ENCODE measurements at places on chromosomes 6 and 20. TPM values are rescaled to one million over a fixed set of nuclear protein-coding genes. Genes with fewer than 3 reads are reported as not detected.

Gene TSPO2
- total RNA-seq = not detected

Gene DNAH8
- total RNA-seq = not detected

Gene RHAG
- total RNA-seq = 0.92 TPM

Gene MYMX
- not detected for total RNA-seq

DNA sequence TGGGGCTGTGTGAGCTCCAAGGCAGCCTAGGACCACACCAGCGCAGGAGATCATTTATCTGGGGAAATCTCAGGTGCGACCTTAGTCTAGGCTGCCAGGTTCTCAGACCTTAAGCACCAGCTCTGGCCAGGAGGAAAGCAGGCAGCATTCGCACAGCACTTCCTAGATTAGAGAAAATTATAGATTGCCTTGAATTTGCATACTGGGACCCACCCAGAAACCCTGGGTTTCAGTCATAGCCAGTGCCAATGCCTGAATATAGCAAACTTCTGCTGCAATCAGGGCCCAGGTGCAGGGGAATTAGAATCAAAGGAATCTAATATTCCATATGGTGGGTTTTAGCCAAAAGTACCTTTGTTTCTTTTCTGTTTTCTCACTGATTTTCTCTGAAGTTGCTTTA lies 204.3 kb upstream of the CST7 start:
- no peak overlapping the region for H3K4me3 ChIP-seq
- H3K36me3 ChIP-seq = no peaks in the 10 kb centered on the region
- H3K4me1 ChIP-seq = peaks cover 6% of the 10 kb centered on the region
- H3K27ac ChIP-seq = no peak overlapping the region
- no peaks in the 10 kb centered on the region for H3K27me3 ChIP-seq

GRCh38 chr6:79498842-79499241 lies 38.4 kb downstream of the LCA5 start:
- no peak overlapping the region for H3K27ac ChIP-seq
- DNase-seq = no peak
- H3K4me1 ChIP-seq = no peaks in the 10 kb centered on the region
- no peaks in the 10 kb centered on the region for H3K27me3 ChIP-seq
- no peaks in the 10 kb centered on the region for H3K36me3 ChIP-seq

DNA sequence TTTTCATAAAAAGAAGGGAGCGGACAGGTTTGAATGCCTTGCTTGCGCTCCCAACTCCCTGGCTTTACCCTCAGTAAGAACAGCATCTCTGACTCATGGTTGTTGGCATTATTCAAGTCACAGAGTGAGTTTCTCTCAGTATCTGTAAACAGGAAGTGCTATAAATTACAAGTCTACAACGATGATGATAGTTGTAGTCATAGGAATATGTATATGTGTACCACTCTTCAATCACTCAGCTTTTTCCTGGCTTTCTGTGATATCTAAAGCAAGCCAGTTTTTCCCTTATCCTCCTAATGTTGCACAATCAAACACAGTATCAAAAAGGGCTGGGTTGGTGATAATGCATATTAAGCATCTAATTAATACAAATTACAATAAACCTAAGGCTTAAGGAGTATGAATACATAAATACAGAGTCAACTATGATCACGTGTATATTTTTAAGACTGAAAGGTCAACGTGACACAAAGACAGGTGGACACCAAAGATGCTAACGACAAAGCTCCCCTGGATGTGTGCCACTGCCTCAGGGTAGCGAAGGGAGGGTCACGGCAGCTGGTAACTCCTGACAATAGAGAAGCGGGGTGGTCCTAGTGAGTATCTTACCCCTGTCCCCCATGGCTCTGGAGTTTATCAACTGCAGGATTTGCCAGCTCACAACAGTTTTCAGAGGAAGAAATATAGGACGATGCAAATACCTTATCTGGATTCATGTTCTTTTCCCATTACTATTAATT lies 202.8 kb downstream of the BTBD9 start:
- H3K36me3 ChIP-seq = no peaks in the 10 kb centered on the region
- DNase-seq = no peak

DNA sequence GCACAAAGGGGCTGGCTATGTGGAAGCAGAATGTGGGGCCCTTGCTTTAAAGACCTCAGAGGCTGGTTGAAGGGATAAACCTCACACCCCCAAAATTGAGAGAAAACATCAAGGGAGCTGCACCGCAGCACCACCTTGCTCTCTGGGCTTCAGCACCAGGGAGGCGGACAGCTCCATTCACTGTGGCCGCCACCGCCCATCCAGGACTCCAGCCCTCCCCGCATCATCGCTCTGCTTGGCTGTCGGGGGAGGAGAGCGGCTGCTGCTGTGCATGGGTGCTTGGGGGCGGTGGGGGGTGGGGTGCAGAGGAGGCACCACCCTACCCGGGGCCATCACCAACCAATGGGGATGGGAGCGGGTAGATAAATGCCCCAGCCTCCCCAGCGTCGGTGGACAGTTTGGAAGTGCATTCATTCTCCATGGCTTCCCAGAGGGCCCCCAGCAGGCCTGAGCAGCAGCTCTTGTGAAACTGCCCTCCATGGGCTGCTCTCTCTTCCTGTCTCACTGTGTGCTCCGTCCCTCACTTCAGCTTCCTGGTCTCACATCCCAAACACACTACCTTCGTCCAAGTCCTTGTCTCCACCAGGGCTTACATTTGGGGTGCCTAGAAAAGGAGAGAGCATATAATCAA lies 75.7 kb upstream of the BHLHE23 start:
- no peak overlapping the region for H3K4me3 ChIP-seq
- no peak overlapping the region for H3K27ac ChIP-seq

DNA sequence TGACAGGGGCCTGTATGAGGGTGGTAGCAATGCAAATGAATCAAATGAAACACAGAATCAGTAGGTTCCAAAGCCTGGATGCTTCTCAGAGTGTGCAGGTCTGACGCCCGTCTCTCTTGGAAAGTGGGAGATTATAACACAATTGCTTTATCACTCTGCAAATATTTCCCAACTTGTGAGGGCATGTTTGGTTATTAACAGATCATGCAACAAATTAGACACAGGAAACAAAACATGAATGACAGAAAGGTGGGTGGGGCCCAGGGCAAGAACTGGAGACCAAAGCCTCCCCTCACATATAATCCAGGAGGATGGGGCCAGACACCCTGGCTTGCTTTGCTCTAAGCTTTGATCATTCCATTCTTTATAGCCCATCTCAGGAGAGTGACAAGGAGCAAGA lies 108.6 kb upstream of the MRPS10 start:
- H3K27me3 ChIP-seq = no peaks in the 10 kb centered on the region
- H3K36me3 ChIP-seq = no peaks in the 10 kb centered on the region
- no peak overlapping the region for H3K27ac ChIP-seq
- H3K4me3 ChIP-seq = no peak overlapping the region
- H3K4me1 ChIP-seq = peaks cover 9% of the 10 kb centered on the region
- peak; percentile 45 for DNase-seq

DNA sequence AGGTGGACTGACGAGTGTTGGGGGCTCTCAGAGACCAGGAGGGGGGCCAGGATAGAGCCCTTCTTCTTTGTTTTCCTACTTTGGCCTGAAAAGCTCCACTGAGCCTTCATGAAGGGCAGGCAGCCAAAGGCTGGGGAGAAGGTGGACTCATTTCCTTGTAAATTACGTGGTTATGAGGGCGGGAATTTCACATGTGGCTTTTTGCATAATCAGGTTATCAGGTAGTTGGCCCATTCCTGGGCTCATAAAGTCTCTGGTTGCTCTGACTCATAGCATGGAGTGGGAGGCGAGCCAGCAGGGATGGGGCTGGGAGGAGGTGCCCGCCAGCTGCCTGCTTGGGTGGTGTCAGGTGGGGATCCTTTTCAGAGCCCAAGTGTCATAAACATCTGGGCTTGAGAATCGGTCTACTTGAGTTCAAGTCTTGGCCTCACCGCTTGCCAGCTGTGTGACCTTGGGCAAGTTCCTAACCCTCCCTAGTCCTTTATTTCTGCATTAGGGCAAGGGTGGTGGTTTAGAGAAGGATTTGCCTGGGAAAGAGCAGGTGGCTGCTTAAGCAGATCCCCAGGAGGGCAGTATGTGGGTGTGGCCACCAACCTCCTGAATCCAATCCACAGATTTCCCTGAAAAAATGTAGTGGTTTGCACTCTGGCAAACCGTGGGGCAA lies 26.5 kb upstream of the RNF24 start:
- no peaks in the 10 kb centered on the region for H3K27me3 ChIP-seq
- no peaks in the 10 kb centered on the region for H3K36me3 ChIP-seq
- H3K4me1 ChIP-seq = peaks cover 11% of the 10 kb centered on the region
- peak; percentile 90 for DNase-seq
- peak overlapping the region; percentile 85 for H3K27ac ChIP-seq

- H3K4me1 ChIP-seq = no peaks in the 10 kb centered on the region
- H3K4me3 ChIP-seq = no peak overlapping the region
- peak; percentile 43 for DNase-seq
- H3K27me3 ChIP-seq = no peaks in the 10 kb centered on the region
- no peaks in the 10 kb centered on the region for H3K36me3 ChIP-seq
Measured at GRCh38 chr6:113271437-113271836, 585.7 kb upstream of the MARCKS start.

DNA sequence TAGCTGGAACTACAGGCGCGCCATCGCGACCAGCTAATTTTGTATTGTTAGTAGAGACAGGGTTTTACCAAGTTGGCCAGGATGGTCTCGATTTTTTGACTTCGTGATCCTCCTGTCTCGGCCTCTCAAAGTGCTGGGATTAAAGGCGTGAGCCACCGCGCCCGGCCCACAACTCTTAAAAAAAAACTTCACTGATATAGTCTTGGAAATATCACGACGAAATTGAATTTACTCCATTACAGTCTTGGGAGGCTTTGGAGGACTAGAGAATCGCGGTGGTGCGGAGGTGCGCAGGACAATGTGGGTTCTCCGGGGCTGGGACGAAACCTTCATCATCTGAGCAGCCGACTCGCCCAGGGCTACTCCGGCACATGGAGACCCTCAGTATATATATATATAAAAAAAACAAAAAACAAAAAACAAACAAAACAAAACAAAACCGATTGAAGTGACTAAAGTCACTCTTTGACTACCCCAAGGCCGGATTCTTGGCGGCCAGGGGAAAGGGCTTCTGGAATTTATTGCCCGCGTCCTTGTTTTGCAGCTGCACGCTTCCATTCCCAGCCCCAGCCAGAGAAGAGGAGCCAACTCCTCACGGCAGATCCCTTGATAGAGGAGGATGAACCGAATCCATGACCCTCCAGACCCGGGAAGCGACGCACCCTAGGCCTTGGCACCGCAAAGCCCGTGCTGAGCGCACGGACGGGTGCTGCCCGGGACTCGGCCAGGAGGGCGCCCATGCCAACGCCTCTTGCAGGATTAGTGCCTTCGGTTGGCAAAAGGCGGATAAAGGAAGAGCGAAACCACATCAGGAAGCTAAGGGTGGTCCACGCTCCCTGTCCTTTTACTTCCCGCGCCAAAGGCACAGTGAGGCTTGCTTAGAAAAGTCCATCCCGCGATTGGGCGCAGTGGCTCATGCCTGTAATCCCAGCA lies 1.7 kb upstream of the GCM2 start:
- H3K4me3 ChIP-seq = no peak overlapping the region
- DNase-seq = no peak
- H3K27me3 ChIP-seq = peaks cover 14% of the 10 kb centered on the region
- peaks cover 7% of the 10 kb centered on the region for H3K4me1 ChIP-seq

DNA sequence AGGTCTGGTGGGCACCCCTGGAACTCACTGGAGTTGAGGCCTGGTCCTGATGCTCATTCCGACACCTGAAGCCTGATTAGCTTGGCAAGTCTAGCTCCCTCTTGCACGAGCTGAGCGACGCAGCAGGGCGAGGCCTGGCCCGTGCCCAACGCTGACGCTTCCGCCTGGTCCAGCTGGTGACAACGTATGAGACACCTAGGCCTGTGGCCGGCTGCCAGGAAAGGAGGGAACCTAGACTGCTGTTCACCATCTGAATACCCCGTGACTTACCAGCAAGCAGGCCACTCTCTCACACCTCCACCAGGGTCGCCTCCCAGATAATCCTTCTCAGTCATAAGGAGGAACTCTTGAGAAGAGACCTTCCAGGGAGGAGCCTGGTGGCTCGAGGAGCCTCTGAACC lies 24.5 kb downstream of the YTHDF1 start:
- peaks cover 20% of the 10 kb centered on the region for H3K36me3 ChIP-seq
- H3K4me3 ChIP-seq = no peak overlapping the region
- no peaks in the 10 kb centered on the region for H3K27me3 ChIP-seq
- H3K4me1 ChIP-seq = no peaks in the 10 kb centered on the region
- H3K27ac ChIP-seq = no peak overlapping the region

- peak; percentile 33 for DNase-seq
- no peak overlapping the region for H3K4me3 ChIP-seq
- peaks cover 54% of the 10 kb centered on the region for H3K4me1 ChIP-seq
- no peaks in the 10 kb centered on the region for H3K27me3 ChIP-seq
- H3K36me3 ChIP-seq = no peaks in the 10 kb centered on the region
Measured at GRCh38 chr20:25551413-25552215, 33.7 kb downstream of the NINL start.

- H3K27me3 ChIP-seq = no peaks in the 10 kb centered on the region
- DNase-seq = no peak
- peak overlapping the region; percentile 86 for H3K4me3 ChIP-seq
- peak overlapping the region; percentile 95 for H3K27ac ChIP-seq
- no peaks in the 10 kb centered on the region for H3K36me3 ChIP-seq
- peaks cover 87% of the 10 kb centered on the region for H3K4me1 ChIP-seq
Measured at GRCh38 chr6:53059648-53060589, 5.3 kb upstream of the FBXO9 start.

DNA sequence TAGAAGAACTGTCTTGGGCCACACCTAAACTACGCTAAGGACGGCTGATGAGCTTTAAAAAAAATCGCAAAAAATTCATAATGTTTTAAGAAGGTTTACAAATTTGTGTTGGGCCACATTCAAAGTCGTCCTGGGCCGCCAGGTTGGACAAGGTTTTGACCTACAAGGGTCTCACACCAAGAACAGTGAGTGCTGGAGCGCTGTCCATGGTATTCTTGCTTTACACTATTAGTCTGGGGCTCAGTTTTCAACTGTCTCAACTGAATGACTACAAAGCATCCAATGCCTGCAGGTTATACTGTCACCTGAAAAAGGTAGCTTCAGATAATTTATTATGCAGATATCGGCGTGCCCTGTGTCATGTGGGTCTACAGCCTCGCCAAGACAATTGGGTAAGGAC lies 3.7 kb upstream of the FAXC start:
- H3K4me1 ChIP-seq = peaks cover 16% of the 10 kb centered on the region
- DNase-seq = no peak
- H3K27me3 ChIP-seq = peaks cover 8% of the 10 kb centered on the region
- H3K4me3 ChIP-seq = no peak overlapping the region
- no peak overlapping the region for H3K27ac ChIP-seq
- no peaks in the 10 kb centered on the region for H3K36me3 ChIP-seq

GRCh38 chr6:46581459-46582177 lies 71.0 kb downstream of the CYP39A1 start:
- DNase-seq = no peak
- no peak overlapping the region for H3K4me3 ChIP-seq
- no peaks in the 10 kb centered on the region for H3K4me1 ChIP-seq
- no peaks in the 10 kb centered on the region for H3K36me3 ChIP-seq
- no peaks in the 10 kb centered on the region for H3K27me3 ChIP-seq

DNA sequence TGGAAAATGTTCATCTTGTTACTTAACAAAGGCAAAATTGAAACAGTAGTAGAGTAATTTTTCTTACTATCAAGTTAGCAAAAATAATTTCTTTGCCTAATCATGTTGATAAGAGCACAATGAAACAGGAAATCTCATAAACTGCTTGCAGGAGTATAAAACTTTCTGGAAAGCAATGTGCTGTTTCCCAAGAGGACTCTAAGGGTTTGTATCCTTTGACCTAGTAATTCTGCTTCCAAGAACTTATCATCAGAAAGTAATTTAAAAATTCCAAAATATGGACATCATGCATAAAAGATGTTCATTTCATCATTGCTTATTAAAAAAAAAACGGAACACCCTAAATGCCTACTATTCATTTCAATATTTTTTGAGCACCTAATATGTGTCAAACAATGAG lies 46.1 kb upstream of the TNFAIP3 start:
- peak; percentile 54 for DNase-seq
- no peaks in the 10 kb centered on the region for H3K27me3 ChIP-seq
- peaks cover 29% of the 10 kb centered on the region for H3K4me1 ChIP-seq
- no peaks in the 10 kb centered on the region for H3K36me3 ChIP-seq
